ENCODE measurements at places on chromosomes 2 and 18.

GRCh38 chr2:234705108-234705507 is 208.2 kb upstream of the ARL4C start:
- peak; percentile 3 for DNase-seq

GRCh38 chr2:95388856-95389244 is 13.7 kb upstream of the FAHD2A start:
- DNase-seq: no peak

DNA sequence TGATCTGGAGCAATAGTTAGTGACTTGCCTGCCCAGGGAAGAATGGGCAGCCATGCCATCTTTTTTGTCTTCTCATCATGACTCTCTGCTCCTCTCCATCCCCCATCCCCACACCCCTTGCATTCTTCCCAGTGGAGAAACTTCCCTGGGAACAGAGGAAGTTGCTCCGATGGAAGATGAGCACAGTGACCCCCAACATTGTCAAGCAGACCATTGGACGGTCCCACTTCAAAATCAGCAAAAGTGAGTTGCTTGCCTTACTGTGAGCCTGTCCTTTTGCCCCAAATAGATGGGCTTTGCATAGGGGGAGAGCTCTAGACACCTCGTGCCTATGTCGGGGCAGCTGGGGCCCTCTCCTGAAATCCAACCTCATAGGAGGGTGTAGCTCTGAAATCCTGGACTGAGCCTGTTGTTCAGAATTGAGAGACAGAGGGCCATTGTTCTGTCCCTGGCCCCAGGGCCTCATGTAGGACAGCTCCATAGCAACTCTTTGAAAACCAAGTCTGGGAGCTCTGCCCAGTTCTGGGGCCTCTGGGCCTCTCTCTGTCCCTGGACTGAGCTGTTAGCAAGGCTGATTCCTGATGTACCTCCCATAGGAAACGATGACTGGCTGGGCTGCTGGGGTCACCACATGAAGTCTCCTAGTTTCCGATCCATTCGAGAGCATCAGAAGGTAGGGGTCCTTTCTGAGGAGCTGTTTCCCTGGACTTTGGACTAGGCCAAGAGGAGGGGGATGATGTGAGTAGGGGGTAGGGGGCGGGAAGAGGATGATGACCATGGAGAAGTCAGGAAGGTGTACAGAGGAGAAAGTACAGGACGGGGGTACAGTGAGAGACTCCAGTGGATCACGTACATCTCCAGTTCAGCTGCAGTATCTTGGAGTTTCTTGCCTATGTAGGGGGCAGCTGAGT is 35.2 kb downstream of the TTLL4 start:
- no peak for DNase-seq

DNA sequence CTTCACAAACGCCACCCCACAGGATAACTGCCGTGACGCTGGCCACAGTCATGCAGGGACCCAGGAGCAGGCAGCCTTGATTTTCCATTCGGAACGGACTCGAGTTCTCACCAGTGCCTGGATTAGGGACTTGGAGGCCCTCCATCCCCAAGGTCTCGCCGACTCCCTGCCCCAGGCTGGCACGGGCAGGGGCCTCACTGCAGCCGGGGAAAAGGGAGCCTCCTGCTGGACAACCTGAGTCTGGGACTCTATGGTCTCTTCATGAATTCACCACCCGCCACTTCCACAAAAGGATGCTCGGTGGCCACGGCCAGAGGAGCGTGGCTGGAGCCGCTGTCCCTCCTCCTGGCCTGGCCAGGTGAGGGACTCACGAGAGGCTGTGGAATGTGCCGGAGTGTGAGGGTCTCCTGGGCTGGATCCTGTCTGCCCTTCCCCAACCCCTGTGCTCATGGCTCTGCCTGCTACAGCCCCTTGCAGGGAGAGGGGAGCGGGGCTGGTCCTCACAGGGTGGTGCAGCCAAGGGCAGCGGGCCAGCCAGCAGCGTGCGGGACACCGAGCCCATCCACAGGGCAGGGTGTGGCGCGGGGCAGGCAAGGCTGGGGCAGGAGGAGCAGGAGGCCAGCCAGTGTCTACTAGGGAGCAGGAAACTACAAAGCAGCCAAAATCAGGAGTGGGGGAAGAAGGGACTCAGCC is 42.3 kb downstream of the AQP12A start:
- peak; percentile 9 for DNase-seq

- DNase-seq: peak; percentile 62
These were observed 39.1 kb downstream of the FBXO11 start for GRCh38 chr2:47867205-47867604.
